Stimulated activated naive B cell treated with anti-CD40 and anti-IgM and Interleukin-4, amounts not matched to agents 10 μg/mL and 1 μg/mL and 100 μg/mL, for 72 hours (primary cell): ENCODE measurements at places on chromosomes 6 and 20.

GRCh38 chr6:52341561-52342260, 20.2 kb upstream of the PAQR8 start:
- no peak overlapping the region for H3K4me3 ChIP-seq
- H3K4me1 ChIP-seq = peaks cover 13% of the 10 kb centered on the region

DNA sequence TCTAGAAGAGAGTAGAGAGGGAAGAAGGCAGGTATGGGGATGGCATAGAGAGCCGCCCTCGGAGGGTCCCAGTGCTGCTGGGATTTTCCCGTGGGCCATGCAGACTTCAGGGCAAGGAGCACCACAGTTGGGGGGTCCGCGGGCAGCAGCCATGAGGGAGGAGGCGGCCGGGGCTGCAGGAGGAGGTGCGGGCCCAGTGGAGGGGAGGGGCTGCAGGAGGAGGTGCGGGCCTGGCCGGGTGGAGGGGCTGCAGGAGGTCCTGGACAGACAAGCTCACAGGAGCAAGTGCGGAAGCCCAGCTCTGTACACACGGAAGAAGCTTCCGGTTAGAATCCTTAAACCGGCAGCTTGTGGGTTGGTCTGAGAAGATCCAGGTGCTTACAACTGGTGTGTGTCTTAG, 34.6 kb upstream of the CHRNA4 start:
- H3K27ac ChIP-seq = no peak overlapping the region
- no peaks in the 10 kb centered on the region for H3K4me1 ChIP-seq
- no peak for DNase-seq
- no peak overlapping the region for H3K4me3 ChIP-seq

- peaks cover 39% of the 10 kb centered on the region for H3K36me3 ChIP-seq
- H3K4me3 ChIP-seq = no peak overlapping the region
- H3K4me1 ChIP-seq = peaks cover 2% of the 10 kb centered on the region
- H3K27ac ChIP-seq = no peak overlapping the region
- no peaks in the 10 kb centered on the region for H3K27me3 ChIP-seq
- no peak for DNase-seq
Observed at GRCh38 chr6:100719883-100720682, 161.0 kb downstream of the ASCC3 start.

DNA sequence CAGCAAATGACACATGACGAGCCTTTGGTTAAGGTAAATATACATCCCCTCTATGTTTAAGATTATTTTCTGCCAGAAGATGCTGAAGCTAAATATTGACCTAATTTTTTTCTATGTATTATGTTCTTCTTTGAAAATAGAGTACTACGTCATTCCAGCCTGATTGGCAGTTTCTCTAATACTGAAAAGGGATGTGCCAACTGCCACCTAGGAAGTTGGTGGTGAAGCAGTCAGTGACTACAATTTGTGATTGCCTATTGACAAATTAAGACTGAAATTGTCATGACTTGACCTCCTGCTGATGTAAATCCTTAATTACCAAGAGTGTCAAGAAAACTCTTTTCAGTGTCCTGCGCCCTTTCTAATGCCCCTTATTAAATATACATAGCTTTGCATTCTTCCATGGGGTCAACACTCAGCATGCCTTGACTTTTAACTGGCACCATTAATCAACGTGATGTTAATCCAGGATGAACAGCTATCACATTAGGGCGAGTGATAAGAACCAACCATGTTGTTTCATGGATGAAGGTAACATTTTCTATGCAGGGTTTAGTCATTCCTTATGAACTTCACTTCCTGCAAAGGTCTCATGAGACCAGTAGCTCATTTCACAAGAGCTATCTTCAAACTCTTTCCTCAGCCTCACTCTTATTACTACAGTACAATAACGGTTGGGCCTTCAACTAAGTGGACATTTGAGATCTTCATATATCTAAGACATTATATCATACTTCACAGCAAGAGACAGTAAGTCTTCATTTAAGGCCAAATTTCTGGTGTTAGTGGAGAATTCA, 22.5 kb upstream of the SGK1 start:
- no peak for DNase-seq
- no peak overlapping the region for H3K27ac ChIP-seq
- H3K4me3 ChIP-seq = no peak overlapping the region
- peaks cover 12% of the 10 kb centered on the region for H3K4me1 ChIP-seq
- no peaks in the 10 kb centered on the region for H3K36me3 ChIP-seq
- H3K27me3 ChIP-seq = no peaks in the 10 kb centered on the region

- H3K36me3 ChIP-seq = no peaks in the 10 kb centered on the region
- no peak for DNase-seq
- no peaks in the 10 kb centered on the region for H3K4me1 ChIP-seq
- H3K27ac ChIP-seq = no peak overlapping the region
- no peak overlapping the region for H3K4me3 ChIP-seq
- H3K27me3 ChIP-seq = peaks cover 20% of the 10 kb centered on the region
Observed at GRCh38 chr6:86964029-86964579, 26.8 kb downstream of the HTR1E start.
